ENCODE measurements at places on chromosomes 4 and X.

GRCh38 chr4:128006592-128006991 is 41.4 kb downstream of the ABHD18 start:
- DNase-seq, result no peak

DNA sequence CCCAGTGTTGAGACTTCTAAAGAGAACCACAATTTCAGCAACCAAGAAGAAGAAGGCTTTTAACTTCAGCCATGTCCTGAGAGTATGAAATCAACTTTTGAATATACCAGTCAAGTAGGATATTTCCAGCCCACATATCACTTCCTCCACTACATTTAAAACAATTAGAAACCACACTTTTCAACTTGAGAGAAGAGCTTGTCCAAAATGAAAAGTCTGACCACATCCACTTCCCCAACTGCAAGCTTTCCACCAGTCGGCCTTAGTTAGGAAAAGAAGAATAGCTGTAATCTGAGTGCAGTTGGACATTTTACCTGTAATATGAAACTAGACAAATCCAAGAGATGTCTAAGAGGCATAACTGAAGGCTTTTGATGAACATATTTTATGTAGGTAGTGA is 101.9 kb upstream of the SLC7A11 start:
- no peak for DNase-seq

DNA sequence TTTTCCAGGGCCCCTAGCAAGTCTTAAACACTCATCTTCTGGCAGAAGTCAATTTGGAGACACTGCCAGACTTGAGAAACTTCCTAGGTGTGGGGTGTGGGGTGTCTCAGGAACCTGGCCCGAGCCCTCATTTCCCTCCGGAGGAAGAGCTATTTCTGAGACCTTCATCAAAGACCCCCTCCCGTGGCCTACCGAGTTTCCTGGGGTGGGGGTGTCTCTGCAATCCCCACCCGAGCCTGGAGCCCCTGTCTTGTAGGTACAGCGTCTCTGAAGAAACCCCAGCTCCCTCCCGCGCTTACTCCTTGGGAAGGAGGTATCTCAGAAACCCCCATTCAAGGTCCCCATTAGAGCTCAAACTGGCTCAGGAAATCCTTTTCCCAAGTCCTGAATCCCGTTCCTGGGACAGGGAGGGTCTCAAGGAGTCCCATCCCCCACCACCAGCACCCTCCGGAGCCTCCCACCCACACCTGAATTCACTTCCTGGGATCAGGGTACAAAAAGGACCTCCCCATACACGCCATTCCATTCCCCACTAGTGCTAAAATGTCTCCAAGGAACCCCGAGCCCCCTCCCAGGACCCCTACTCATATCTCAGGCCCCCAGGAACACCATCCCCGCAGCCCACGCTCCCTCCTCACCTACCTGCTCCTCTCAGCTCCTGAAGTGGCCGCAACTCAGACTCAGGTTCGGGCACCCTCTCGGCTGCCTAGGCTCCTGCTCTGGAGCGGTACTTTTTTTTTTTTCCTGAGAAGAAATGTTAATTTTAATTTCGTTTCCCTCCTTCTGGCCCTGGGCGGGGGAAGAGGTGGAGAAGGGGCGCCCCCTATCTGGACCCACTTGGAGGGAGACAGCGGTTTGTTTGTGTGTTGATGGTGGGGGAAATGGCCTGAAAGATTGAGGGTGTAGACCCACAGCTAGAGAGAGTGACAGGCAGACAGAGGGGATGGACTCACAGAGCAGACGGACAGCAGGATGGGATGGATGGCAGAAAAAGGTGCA is 1.1 kb downstream of the SLC38A5 start:
- DNase-seq, result peak; percentile 25

DNA sequence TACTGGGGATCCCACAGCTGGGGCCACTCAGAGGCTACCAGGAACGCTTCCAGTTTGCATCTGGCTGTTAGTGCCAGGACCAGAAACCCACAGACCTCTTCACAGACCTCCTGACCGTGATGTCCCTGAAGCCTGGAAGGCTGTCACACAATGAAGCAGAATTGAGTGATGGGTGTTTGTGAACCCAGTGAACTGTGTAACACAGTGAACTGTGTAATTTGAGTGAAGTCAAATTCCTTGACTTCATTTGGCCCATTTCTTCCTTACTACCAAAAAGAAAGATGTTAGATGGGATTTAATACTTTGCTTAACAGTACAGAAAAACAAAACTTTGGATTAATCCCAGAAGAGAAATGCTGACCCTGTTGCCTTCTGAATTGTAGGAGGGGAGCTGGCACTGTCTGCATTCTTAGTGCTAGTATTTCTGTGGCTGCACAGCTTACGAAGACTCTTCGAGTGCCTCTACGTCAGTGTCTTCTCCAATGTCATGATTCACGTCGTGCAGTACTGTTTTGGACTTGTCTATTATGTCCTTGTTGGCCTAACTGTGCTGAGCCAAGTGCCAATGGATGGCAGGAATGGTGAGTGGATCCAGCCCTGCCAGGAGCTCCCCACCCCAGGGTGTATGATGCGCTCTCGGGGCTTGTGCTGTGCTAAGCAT is 17.8 kb downstream of the SRD5A3 start:
- no peak for DNase-seq

GRCh38 chr4:154304679-154305078 is 186.9 kb downstream of the DCHS2 start:
- DNase-seq, result no peak

- DNase-seq, result no peak
Observed at GRCh38 chr4:176149680-176150355, 45.6 kb downstream of the SPATA4 start.

- DNase-seq, result no peak
Observed at GRCh38 chrX:152915541-152916241, 17.8 kb downstream of the ZNF185 start.

DNA sequence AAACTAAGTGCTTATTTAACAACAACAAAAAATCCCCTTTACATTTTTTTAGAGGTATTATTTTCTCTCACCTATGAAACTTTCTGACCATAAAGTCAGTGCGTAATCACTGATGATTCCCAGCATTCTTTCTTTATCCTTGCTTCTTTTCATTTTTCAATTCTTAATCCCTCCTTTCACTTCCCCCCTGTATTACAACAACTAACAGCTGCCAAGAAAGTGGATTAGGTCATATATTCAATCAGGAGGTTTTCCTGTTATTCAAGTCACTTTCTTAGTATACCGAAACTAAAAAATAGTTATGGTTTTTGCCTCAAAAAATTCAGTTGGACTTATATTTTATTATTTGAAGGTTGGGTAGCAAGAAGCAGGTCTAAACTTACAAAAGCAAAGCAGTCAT is 2.1 kb upstream of the STAP1 start:
- DNase-seq, result no peak

DNA sequence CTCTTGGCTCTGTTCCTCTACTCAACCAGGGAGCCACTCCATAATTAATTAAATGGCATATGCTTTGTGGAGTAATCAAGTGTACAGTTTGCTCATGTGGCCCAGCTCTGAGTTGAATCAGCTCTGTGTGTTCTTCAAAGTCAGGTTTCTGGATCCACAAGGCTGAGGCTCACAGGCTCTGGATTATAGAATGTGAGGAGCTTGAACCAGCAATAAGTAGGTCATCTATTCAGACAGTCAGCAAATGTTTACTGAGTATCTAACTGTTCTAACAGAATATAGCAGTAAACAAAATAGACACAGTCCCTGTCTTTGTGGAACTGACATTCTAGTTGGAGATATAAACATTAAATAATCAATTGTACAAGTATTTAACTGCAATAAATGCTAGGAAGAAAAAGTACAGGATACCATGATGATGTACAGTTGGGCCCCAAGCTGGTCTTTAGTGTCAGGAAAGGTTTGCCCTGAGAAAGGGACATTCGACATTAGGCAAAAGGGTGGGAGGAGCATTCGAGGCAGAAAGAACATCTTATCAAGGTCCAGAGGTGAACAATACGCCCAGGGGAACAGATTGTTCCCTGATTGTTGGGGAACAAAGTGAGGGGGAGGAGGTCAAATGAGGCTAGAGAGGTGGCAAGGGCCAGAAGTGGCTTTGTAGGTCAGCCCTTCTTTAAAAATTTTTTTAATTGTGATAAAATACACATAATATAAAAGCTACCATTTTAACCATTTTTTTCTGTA is 20.5 kb upstream of the TSR2 start:
- DNase-seq, result no peak

DNA sequence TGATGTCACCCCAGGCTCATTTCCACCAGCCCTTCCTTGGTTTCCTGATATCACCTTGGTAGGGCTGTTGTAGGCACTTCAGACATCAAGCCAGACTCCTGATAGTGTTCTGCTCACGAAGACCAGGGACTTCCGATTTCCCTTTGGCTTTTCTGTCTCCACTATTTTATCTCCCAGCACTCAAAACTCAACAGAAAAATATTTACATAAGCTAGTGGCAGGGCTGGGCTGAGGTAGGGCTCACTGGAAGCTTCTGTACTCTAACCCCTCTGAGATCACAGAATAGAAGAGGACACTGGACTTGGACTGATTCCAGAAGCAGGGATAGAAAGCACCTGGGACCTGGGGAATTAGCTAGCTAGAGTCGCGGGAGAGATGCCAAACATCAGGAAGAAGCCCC is 34.4 kb upstream of the EFNB1 start:
- no peak for DNase-seq

GRCh38 chr4:158397781-158398180 is 123.9 kb upstream of the RXFP1 start:
- no peak for DNase-seq

DNA sequence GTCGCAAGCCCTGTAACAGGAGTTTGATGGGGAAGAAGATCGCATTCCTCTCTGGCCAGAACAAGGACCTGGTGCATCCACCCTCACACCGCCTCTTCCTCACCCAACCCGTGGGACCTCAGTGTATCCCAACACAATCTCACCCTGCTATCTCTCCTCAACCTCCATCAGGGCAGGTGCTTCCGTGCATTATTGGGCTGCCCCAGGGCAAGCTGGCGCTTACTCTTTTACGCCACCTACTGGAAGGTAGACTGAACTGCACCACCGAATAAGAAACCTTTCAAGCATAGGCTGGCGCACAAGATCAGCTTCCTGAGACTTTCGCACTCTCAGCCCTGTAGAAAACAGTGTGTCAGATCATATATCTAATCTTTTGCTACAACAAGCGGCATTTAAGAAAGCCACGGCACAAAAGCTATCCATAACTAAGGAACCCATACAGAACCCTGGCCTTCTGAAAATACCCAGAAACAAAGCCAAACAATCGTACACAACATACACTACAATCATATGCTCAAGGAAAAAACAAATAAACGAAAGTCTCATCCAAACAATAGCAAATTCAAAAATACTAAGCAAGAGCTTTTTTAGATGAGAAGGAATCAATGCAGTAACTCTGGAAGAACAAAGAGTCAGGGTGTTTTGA is 209.3 kb downstream of the UGT8 start:
- DNase-seq, result peak; percentile 22

- no peak for DNase-seq
Observed at GRCh38 chrX:133849676-133850075, 135.7 kb downstream of the GPC3 start.

DNA sequence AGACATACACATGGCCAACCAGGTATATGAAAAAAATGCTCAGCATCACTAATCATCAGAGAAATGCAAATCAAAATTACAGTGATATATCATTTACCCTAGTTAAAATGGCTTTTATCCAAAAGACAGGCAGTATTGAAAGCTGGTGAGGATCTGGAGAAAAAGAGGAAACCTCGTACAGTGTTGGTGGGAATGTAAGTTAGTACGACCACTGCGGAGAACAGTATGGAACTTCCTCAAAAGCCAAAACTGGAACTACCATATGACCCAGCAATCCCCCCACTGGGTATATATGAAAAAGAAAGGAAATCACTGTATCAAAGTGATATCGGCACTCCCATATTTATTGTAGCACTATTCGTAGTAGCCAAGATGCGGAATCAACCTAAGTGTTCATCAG is 23.4 kb downstream of the ABHD18 start:
- no peak for DNase-seq

DNA sequence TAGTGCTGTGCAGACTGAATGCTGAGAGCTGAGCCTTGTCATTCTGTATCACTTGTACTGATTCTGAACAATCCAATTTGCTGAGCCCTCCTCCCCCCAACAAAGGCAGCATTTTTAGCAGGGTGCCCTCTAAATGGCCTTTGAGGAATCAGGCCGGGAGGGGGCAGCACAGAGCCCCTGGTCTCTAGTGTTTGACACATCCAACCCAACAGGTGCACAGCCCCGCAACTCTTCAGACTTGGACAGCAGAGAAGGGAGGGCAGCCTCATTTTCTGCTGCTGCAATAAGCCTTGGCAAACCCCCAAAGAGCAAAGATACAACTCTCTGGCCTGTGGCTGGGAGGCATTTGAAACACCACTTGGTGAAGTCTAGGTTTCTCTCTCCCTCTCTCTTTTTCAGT is 3.4 kb downstream of the ATP1B4 start:
- no peak for DNase-seq

DNA sequence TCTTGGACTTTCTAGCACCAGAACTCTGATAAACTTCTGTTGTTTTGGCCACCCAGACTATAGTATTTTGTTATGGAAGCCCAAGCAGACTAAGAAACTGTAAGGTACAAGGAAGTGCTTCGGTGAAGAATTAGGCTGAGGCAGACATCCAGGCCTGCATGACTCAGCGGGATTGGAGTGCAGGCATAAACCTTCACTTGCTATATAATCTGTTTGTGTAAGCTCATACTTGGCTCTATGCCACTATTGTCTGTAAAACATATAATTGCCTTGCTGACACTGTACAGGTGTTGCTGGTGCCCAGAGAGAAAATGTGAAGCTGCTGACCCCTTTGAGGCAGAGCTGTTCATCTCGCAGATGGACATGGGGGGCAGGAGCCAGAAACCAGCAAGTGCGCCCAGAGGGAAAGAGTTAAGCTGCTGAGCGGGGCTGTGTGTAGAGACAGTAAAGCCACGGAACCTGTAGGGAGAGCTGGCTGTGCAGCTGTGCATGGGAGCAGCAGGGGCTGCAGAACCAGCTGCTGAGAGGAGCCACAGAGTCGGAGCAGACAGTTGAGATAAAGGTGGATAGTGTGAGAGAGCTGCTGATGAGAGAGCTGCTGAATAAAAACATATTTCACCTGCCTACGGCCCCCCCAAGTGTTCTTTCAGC is 96.2 kb downstream of the RBM46 start:
- no peak for DNase-seq

DNA sequence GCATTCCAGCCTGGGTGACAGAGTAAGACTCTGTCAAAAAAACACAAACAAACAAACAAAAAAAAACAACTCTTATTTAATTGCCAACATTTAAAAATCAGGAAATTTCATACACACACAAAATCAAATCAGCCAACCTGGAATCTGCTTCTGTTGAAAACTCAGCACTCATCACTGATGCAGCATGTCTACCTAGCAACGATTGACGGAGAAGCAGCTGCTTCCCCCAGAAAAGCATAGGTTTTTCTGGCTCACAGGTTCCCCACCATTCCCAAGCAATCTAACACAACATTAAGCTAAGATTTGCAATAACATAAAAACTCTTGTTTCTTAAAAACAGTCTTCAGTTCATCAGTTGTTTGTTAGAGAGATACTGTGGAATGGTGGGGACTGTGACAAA is 143.6 kb downstream of the DHX15 start:
- DNase-seq, result no peak

- DNase-seq, result no peak
Observed at GRCh38 chr4:164536814-164537213, 217.1 kb upstream of the SMIM31 start.
